ENCODE measurements at places on chromosomes 12 and 14.

DNA sequence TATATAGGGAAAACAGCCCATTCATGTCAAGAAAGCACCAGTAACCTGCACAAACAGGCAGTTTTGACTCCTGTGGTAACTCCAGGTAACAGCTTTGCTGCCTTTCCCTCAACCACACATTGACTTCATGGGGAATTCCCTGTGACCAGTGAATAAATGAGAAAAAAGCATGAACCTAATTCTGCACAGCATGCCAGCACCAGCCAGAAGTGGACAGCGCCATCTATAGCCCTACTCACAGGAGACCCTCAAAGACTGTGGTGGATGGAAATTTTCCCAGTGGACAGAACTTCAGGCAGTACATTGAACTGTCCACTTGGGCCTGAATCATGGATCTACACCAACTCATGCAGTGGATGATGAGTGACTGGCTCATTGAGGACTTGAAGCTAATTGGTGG, 152.1 kb downstream of the SLC8A3 start:
- no peak for DNase-seq

- no peak for DNase-seq
Observed at GRCh38 chr12:106327309-106327869, 24.9 kb downstream of the TCP11L2 start.

DNA sequence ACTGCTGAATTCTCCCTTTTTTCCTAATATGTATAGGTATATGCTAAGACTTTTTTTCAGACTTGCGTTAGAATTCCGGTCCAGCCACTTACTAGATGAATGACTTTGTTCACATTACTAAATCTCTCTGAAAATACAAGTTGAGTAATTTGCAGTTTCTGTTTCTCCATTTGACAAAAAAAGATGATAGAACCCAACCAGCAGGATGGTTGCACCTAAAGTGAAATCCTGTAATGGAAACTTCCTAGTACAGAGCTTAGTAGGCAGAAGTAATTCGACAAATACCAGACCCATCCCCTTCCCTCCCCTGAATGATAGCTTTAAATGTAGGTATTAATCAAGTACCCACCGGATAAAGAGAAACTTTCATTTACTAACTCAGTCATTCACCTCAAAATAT, 113.6 kb upstream of the RAP1B start:
- no peak for DNase-seq

- DNase-seq = peak; percentile 67
Observed at GRCh38 chr12:118061011-118061872, at the start of gene WSB2. TSS of gene WSB2 (minus strand) at chr12:118061179. CDS start at chr12:118061048, 131 bp downstream.

DNA sequence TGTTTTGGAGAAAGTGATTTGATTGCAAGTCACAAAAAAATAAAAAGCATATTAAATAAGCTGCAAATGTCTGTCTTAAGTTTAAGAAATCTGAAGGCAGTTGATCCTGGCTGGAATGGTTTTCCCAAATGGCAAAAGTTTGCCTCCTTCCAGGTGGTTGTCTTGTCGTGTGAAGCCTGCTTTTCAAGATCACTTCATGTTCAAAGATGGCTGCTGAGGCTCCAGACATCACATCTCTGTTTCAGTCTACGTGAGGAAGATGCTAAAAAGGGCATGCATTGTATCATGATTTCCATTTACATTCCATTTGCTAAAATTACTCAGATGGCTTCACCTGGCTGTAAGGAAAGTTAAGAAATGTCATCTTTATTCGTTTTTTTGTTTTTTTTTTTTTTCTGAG, 31.6 kb upstream of the HMGA2 start:
- DNase-seq = no peak

DNA sequence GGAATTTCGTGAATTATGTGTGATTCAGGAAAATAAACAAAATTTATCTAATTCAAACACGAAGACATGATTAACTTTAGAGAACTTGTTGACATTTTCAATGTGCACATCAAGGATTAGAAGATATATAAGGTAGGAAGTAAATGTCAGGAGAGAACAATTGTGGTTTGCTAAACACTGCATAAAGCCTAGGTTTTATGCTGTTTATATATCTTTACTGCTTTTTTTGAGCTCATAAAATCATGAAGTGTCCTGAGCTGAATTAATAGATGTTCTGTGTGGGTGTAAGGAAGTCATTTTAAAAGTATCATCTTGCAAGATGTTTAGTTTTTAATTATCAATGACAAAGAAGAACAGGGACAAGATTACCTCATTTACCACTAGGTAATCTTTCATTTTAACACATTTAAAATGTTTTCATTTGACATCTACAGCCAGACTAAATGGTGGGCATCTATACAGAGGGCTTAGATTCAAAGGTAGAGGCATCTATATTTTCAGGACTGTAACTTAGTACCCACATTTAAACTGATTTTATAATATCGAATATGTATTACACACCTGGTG, 382.8 kb downstream of the ADAMTS20 start:
- DNase-seq = no peak

DNA sequence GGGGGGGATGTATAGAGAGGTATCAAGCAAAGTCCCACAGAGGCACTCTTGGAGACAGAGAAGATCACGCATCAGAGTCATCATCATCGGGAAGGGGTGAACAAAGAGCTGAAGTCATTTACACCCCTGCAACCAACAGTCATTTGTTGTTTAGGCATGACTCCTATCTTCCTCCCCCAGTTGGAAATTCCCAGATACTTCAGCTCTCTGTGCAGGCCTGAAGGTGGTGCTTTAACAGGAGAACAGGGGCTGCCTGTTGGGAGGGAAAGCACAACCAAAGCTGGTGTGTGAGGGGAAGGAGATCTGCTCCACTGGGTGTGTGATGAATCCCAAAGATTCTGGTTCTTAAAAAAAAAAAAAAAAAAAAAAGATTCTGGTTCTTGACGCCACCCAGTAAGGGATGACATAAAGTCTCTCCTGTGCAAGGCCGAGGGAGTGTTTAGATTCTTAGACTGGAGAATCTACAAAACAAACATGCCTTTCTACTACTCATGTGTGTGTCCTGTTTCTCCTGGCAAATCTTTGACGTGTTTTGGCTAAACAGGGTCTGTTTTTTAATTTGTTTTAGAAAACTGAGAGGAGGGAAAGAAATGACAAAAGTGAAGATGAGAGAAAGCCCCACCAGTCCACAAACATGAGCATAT, 121.0 kb upstream of the ARHGAP5 start:
- no peak for DNase-seq

DNA sequence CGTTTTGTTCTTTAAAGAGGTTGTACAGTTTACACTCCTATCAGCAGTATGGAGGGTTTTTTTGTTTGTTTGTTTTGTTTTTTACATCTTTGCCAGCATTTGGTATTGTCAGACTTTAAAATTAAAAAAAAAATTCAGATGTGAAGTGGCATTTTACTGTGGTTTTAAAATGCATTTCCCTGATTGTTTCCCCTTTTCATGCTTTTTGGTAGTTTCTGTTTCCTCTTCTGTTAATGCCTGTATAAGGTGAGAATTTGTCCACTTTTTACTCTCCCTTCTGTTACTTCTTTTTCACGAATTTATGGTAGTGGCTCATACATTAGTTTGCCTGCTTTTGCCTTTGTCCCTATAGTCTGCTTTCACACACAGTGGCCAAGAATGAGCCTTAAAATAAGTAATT, 36.6 kb downstream of the MNAT1 start:
- no peak for DNase-seq

GRCh38 chr14:68987653-68988036, 8.5 kb upstream of the ACTN1 start:
- no peak for DNase-seq

DNA sequence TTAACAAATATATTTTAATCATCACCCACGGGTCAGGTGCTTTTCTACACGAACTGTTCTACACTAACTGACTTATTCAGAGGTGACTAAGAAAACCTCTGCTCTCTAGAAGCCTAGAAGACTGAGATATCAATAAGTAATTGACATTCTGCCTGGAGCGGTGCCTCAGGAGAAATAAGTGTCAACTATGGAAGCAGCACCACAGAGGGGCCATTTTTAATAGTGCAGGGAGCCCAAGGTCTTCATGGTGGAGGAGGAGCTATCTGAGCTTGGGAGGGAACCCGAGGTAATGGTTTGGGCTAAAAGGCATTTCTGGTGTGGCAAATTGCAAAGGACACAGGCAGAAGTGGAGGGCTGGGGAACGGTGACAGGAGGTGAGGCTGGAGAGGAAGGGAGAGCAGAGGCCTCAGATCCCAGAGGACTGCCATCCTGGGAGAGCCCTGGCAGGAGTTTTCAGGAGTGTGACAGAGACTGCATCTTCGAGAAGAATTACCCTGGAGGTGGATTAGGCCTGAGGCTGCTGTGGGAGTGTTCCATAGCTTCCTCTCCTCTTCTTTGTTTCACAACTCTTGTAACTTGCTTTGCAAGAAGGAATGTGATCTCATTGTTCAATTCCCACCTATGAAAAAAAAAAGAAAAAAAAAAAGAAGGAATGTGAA, 123.1 kb downstream of the NPAS3 start:
- DNase-seq = no peak

- DNase-seq = no peak
Observed at GRCh38 chr12:107983756-107984472, 145.2 kb upstream of the WSCD2 start.

DNA sequence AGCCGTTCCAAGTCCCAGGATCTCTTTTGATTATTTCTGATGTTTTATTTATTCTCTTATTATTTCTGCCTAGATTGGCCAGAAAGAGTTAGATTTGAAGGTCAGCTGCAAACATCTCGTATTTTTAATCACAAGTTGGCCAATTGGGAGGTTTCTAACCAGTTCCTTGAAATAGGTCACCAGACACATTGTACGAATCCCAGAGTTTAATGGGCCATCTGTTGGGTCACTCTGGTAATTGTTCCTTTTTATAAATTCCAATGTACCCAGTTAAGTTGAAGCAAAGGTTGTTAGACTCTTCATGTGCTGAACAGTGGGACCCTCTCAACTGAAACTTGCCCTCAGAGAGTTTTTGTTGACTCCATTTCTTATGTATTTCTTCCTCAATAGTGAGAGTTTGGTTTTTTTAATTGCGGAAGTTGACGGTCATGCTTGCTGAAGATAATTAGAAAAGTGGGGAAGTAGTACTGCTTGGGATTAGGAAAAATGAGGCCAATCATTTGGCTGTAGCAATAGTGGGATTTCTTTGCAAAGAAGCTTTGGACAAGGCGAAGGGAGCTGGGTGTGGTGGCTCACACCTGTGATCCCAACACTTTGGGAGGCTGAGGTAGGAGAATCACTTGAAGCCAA, 382.7 kb upstream of the RGS6 start:
- DNase-seq = no peak

DNA sequence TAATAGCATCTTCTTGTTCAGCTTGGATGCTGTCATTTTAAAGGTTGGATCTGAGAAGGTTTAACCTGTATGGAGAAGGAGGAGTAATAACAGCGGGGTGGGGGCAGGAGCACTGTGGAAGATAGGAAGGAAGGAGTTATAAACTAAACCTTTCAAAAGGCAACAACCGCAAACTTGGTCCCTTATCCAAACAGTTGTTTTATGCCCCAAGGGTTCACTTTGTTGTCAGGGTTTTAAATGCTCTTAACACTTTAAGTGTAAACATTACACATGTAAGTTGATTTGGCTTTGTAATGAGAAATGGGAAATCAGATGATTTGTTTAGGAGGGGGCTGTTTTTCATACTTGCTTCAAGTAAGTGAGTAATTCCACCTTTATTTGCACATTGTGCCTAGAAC, 3.0 kb downstream of the NPAS3 start:
- no peak for DNase-seq

- DNase-seq = no peak
Observed at GRCh38 chr14:95163132-95163531, 5.8 kb upstream of the DICER1 start.

DNA sequence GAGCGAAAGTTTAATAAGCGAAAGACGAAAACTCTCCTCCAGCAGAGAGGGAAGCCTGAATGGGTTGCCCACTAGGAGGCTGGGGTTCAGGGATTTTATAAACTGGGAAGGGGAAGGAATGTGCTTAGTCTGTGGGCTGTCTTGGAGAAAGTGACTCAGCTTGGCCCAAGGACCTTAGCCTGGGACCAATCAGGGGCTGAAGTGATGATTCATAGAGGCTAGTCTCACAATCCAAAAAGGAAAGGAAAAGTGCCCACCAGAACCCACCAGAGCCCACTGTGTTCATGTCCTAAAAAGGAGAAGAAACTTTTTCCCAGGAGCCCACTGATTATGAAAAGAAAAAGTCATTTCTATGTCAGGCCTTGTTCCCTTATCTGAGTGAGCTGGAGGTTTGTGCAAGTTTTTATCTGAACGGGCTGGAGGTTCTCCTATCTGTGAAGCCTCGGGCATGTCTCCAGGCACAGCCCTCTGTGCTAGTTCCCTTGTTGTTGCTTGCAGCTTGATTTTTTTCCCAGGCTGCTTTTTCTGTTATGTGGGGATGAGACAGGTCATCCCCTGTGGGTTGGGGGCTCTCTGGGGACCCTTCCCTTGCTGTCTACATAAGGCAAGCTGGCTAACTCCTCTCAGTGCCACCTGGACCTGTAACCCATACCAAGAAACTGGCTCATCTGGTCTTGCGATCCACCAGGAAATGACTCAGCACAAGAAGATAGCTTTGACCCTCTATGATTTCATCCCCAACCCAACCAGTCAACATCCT, 8.3 kb upstream of the GOLGA5 start:
- no peak for DNase-seq

GRCh38 chr14:30496852-30497251, 62.1 kb upstream of the G2E3 start:
- no peak for DNase-seq

- DNase-seq = no peak
Observed at GRCh38 chr14:56358851-56359614, 220.6 kb upstream of the TMEM260 start.

GRCh38 chr12:126768517-126768916, 1498.5 kb upstream of the TMEM132C start:
- no peak for DNase-seq

GRCh38 chr14:56587701-56588100, 8.1 kb downstream of the TMEM260 start:
- DNase-seq = no peak

DNA sequence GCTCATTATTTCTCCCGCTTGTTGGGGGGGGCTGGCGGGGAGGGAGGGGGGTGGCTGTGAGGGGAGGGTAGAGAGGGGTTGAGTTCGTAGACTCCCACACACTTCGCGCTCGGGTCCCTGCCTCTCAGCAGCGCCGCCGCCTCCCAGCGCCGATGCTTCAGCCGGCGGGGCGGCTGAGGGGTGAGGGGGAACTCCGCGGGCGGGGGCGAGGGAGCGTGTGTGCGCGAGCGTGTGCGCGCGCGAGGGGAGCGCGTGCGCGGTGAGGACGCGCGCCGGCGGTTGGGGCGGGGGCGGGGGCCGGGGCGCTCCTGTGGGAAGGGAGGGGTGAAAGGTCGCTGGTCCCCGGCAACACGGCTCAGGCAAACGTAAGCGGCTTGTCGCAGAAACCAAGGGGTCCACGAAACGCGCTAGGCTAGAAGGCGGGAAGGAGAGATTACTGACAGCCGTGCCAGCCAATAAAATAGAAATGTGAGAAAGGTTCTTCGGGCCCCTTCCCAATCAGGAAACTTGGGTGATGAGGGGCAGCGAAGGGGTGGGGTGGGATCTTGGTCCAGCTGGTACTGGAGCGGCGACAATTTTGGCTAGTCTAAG, 343 bp upstream of the NOVA1 start:
- peak; percentile 22 for DNase-seq

DNA sequence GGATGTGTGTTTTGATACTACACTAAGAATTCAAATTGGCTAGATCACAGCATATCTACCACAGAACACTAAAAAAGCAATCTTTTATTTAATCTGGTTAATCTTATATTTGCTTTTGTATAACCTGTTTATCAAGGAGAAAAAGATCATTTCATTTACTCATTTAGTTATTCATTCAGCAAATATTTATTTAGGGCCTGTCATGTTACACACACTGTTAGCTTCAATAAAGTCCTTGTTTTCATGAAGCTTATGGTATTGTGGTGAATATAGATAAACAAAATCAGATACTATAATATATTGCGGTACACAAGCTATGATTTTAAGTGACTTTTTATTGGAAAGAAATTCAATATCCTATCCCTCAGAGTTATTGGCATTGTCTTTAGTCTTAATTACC, 350.8 kb downstream of the LRFN5 start:
- no peak for DNase-seq

Measured in CD4-positive, alpha-beta T cell treated with Interleukin-17A for 4 hours (primary cell).